NCI-H1436 treated with DMSO at 0.1 percent for 48 hours (cell line): ENCODE measurements at places on chromosomes 12 and 14.

DNA sequence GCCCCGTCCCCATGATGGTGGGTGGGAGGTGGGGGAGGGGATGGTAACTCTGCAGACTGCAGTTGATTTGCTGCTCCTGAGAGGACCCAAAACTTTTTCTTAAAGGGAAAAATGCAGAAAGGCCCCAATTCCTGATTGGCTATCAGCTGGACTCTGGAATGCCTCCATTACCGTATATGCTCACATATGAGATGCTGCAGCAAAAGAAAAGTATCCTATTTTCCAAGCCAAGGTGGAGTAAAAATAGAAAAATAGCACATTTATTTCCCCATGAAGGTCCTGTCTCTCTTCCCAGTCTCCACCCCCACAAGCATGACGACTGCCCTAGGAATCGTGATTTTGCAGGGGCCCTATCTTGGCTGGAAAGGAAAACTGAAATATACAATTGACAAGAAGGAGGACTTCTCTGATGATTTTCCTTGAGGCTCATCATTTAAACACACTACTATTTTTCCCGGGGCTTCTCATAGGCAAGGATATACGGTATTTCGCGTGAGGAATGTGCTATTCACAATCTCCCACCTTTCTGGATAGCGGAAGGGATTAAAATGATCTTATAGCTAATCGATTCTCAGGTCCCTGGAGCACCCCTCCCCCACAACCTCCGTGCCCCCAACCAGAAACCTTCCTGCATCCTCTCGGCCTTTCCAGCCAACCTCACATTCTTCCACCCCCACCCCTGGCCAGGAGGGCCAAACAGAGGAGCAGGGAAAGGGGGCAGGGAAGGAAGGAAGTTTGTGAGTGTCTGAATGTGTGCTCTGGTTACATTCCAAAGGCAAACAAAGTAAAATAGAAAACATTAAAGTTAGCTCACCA, 138.9 kb upstream of the CCND2 start:
- DNase-seq: no peak

DNA sequence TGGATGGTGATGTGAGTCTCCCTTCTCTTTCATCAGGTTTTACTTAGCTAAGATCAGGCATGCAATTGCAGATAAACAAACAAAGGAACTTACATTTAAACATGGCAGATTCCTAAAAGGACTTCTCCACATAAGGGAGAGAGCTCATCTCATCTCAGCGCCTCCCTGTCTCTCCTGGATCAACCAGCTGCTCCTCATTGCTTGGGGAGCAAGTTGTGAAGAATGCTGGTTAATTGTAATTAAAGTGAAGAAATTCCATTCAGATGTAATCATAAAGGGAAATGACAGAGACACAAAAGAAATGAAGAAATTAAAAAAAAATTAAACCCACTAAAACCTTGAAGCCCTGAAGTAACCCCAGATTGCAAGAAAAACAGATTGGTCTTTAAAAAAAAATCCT, 104.4 kb upstream of the DIO2 start:
- no peak for DNase-seq

- no peak for DNase-seq
Observed at GRCh38 chr14:95620659-95621059, 65.6 kb upstream of the TCL1B start.

DNA sequence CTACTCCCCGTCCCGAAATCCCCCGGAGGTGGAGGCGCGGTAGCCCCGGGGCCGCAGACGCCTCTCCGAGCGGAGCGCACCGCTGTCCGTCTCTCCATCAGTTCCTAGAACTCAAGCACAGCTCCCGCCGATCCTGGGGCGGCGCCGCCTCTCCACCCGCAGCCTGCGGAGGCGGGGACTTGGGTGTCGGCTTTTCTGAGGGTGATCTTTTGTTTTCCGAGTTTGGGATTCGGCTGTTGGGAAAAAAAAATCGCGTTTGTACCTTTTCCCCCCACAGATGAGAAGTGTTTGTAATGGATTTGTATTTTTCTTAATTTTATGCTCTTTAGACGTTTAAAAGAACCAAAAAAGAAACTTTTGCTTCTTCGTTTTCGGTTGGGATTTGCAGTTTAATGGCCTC, 26.6 kb downstream of the LRCOL1 start:
- DNase-seq: no peak

GRCh38 chr14:78737601-78738000, 567.4 kb downstream of the NRXN3 start:
- DNase-seq: no peak

GRCh38 chr12:83097643-83098342, 411.1 kb downstream of the TMTC2 start:
- no peak for DNase-seq

GRCh38 chr14:55850825-55851241, 267.4 kb upstream of the PELI2 start:
- no peak for DNase-seq
